GM12891 (cell line): ENCODE measurements at places on chromosomes 6 and 20.
A peak's percentile ranks its signal among the peaks of the same experiment; 100 is the strongest.

DNA sequence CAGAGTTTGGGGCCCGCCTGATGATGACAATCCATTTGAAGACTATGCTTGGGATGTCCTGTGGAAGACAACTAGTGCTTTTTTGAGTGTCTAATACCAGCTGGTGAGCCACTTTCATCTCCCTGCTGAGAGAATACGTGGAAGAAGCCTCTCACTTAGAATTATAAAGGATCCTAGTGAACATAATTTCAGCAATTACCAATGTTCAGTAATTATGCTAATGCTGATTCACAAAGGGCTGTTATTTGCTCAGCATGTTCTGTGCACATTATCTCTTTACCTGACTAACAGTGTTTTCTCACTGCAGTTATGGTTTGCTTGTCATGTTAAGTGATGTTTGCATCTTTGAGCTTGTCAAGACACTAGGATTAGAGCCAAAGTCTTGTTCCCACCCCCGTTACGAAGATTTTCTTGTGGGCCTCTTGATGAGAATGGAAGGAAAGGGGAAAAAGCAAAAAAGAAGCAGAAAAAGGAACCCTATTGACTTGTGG is 282.1 kb upstream of the CHD6 start:
- no peak for DNase-seq

GRCh38 chr6:33886673-33887144 is 82.9 kb upstream of the MLN start:
- DNase-seq = no peak

DNA sequence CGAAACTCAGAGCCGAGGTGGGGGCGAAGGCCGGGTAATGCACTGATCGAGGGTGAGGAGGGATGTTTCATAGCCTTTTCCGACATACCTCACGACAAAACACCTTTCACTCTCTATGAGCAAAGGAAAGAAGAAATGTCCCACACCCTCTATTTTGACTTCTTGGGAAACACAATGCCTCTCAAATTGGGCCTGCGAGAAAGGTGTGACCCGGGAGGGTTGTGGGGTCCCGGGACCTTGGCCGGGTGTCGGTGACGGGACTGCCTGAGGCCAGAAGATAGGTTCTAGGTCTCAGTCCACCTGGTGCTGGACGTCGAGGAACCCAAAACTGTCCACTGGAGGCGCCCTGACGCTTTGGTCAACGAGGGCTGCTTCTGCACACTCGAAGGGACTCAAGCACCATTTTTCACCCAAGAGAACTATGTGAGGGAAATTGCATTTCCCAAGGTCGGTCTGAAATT is 41.1 kb upstream of the OSTM1 start:
- DNase-seq = no peak

DNA sequence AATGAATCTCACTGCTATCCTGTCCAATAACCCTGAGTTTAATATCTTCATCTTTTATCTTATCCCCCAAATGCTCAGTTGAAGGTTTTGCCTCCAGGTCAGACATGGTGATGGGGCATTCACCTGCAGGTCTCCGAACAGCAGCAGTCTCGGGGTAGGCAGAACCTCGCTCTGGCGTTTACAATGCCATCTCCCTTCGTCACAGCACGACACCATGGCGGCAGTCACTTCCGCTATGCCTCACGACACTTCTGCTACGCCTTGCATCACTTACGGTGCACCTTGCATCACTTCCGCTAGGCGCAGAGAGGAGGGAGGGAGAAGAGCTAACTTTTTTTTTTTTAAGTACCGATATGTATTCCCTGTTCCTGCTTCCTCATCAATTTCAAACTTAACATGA is 194.9 kb downstream of the BCAS1 start:
- no peak for DNase-seq

DNA sequence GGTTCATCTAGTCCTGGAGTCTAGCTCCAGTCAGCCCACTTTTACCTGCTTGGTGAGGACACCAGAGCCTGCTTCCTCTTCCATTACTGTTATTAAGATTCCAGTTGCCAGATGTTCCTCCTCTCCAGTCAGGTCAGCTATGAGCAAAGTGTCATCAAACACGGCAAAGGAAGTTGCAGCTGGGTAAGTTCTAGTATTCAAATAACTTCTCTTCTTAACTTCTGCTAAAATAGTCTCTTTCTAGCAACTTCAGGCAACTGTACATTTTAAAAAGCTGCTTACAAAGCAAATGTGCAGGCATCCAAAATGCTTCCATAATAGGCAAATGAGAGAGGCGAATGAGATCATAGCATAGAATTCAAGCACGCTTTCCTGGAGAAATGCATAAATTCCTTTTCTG is 18.4 kb upstream of the MRPS18A start:
- DNase-seq = no peak

GRCh38 chr6:49666930-49667757 is 30.5 kb upstream of the RHAG start:
- DNase-seq = no peak

DNA sequence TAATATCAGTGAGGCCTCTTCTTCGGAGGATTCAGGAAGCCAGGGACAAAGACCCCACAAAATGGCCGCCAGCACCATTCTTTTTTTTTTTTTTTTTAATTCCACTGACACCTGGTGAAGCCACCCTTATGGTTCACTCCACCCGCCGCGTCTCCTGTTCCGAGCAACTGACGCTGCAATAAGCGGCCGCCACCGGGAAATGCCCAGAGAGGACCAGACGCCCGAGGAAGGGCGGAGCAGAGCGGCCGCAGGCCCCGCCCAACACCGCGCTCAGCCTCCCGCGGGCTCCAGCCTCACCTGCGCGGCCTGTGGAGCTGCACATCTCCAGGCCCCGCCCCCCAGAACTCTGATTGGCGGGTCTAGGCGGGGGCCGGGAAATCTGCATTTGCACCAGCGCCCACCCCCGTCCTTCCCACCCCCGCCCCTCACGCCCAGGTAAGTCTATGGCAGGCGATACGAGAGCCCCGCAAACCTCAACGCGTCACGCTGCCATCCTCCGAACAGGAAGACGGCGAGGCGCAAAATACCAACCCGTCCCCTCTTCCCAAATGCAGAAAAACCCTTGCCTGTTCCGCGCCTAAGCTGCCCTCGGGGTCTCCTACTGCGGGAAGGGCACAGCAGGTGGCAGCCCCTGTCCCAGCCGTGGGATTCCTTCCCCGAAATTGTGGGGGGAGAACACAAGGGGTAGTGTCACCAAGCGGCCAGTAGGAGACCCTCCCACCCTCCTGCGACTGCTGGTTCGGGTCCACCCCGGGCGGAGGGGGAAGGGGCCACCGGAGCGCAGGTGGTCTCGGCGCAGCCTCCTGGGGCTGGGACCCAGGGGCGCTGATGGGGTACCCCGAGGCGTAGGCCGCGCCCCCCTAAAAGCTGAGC is 960 bp downstream of the ATP9A start:
- peak; percentile 25 for DNase-seq

- DNase-seq = no peak
Observed at GRCh38 chr20:7375905-7376304, 564.4 kb downstream of the HAO1 start.

DNA sequence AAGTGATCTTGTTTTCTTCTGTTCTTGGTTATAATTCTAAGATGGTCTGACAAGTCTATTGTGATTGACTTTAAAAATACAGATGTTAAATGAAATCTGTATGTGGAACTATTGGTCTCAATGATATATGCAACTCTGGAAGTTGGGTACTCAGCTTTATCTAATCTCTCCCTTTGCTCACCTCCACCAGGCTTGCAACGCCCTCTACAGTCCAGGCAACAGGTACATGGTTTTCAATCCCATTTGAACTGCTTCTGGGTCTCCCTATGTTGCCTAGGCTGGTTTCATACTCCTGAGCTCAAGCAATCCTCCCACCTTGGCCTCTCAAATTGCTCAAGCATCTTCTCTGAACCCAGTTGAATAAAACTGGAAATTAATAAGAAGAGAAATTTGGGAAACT is 25.6 kb upstream of the HLA-DQB1 start:
- no peak for DNase-seq

DNA sequence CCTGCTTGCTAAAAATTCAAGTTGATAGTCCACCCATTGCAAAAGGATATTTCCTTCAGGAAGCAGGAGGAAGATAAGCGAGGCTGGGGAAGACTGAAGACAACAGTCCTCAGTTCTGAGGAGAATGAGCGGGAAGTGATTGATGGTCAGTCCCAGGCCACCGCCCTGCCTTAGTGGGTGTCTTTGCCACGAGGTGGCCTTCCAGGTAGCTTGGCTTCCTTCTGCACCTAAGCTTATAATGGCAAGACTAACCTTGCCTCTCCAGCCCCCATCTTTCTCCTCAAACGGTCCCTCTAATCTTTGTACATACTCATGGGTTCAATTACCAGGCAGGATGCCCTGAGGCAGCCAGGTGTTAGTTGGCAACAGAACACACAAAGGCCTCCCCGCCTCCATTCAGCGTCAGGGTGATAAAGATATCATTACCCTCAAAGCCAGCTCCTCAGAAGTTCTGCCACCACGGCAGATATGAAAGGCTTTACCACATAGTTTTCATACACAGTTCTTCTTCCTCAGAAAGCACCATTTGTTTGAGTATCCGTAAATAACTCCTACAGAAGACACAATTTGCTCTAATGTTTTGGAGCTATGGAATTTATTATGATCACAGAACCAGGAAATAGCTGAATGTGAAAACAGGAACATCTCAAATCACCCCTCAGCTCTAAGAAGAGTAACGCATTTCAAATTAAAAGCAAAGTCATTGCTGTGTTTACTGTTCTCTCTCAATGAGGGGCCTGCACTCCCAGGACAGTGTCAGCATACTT is 249.4 kb downstream of the ATXN1 start:
- no peak for DNase-seq

DNA sequence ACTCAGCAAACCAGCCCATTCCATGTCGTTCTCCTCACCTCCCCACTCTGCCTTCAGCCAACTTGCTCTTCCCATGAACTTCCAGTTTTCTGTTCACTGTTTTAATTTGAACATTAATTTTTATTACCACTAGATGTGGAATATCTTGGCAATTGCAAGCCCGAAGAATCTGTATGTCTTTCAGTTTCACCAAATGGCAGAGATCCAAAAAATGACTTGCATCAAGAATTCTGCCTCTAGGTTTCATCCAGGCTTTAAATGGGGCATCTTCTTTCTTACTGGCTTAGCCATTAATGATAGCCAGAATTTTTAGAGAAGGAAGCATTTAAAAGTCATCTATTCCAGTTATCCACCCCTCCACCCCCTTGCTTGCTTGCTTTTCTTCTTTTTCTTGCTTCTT is 39.0 kb downstream of the CAP2 start:
- no peak for DNase-seq

DNA sequence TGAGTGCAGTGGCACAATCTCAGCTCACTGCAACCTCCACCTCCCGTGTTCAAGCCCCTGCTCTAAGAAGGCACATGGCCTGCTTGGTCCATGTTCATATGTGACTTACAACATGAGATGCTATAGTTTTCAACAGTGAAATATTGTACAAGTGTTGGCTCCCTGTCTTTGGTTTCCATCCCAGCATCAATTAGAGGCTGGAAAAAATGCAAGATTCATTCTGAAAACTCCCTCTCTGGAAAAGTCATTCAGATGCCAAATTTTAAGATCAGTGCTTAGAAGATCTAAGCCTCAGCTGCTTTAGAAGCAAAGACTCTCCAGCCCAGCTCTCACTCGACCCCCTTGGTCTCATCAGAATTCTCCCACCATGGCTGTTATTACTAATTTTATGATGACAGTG is 398.9 kb downstream of the KIF16B start:
- DNase-seq = no peak

GRCh38 chr20:55668631-55669030 is 336.7 kb downstream of the CBLN4 start:
- DNase-seq = no peak
